ENCODE measurements at places on chromosomes 1 and 21.
A peak's percentile ranks its signal among the peaks of the same experiment; 100 is the strongest.

DNA sequence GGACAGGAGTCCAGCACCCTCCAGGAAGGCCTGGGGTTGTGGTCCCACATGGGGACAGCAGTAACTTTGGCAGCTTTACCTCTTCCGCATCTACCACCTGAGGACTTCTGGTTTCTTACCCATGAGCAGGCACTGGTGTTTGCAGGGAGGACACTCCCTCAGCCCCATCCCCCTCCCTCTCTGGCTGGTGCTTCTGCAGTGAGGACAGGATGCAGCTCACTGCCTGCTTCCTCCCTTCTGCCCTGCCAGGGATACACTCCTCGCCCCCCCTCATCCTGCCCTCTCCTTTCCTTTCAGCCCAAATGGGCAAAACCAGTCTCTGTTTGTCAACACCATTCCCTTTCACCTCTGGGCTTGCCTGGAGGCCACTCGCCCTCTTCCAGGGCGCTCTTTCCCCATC is 62.4 kb downstream of the KIRREL1 start:
- no peak for DNase-seq

DNA sequence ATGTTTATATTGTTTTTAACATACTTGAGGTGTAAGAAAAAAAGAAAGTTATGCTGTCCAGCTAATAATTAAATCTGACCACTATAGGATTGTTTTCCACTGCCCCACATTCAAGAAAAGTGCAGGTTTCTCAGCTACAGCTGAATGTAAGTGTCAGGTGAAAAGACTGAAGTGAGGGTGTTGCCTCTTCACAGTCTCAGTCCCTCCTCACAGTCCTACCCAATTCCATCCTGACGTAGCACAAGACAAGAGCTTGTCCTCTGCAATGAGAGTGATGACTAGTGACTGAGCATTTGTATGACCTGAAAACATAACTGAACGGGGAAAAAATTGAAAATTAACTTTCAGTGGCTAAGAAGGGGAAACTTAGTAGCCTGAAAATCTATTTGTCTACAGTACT is 1039.5 kb downstream of the ADGRL2 start:
- DNase-seq, result no peak

GRCh38 chr1:35305383-35305782 is 36.9 kb downstream of the ZMYM4 start:
- no peak for DNase-seq

DNA sequence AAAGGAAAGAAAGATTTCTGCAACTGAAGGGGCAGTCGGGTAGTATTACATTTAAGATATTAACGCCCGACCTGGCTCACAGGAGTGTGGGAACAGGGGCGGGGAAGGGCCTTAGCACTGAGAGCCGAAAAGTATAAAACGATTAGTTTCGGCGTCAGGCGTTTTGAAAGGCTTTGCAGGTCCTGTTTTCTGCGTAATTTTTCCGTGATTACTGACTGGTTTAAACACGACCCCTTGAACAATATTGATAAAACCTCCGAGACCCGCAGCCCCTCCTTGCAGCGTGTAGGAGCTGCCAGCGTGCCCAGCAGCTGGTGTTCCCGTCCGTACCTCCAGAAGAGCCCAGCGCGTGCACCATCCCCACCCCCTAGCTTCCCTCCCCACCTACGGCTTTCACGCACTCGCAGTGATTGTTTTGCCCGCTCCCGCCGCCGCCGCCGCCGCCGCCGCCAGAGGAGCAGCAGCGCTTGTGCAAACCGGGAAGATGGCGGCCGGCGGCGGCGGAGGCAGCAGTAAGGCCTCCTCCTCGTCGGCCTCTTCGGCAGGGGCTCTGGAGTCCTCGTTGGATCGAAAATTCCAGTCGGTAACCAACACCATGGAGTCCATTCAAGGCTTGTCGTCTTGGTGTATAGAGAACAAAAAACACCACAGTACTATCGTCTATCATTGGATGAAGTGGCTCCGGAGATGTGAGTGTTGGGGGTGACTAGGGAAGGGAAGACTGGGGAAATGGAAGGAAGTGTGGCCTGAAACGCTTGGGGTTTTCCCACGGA is 470 bp downstream of the RPRD2 start:
- DNase-seq, result peak; percentile 87

- DNase-seq, result no peak
Measured at GRCh38 chr1:17067465-17068240, 13.8 kb upstream of the SDHB start.

- no peak for DNase-seq
Measured at GRCh38 chr1:59368008-59368670, 71.2 kb downstream of the FGGY start.

All from D341Med (cell line).